ENCODE measurements at places on chromosomes 1 and 21. TPM values are rescaled to one million over a fixed set of nuclear protein-coding genes. Genes with fewer than 3 reads are reported as not detected.

Gene KRTAP7-1
- total RNA-seq, result not detected

Gene RNF207
- total RNA-seq, result 6.8 TPM

Gene BRDT
- total RNA-seq, result not detected

Gene GOLT1A
- not detected for total RNA-seq

Gene CLEC20A
- not detected for total RNA-seq

Gene ATP1A2
- total RNA-seq, result under 0.01 TPM

Gene VANGL2
- not detected for total RNA-seq

Gene SRGAP2C
- 24.8 TPM for total RNA-seq

Gene UBASH3A
- total RNA-seq, result not detected

Gene ADAMTS5
- 7.1 TPM for total RNA-seq

Gene GSTM1
- total RNA-seq, result 11.4 TPM

Gene HEYL
- 0.53 TPM for total RNA-seq

Gene ECM1
- total RNA-seq, result 22.4 TPM

Gene ALG6
- 8.7 TPM for total RNA-seq

Gene HES5
- not detected for total RNA-seq

Gene TACSTD2
- total RNA-seq, result not detected

Gene DMBX1
- total RNA-seq, result not detected

Gene MYOC
- total RNA-seq, result 0.13 TPM

Gene AMY1A
- total RNA-seq, result not detected

Gene KCNK1
- total RNA-seq, result 6.3 TPM

Gene RNU1-3
- total RNA-seq, result 1,390 TPM

Gene SPRR3
- not detected for total RNA-seq

Gene AVPR1B
- not detected for total RNA-seq

Gene SON
- total RNA-seq, result 134 TPM

Gene TEKT2
- not detected for total RNA-seq

Gene CR1L
- not detected for total RNA-seq

Gene PLPPR5
- not detected for total RNA-seq

Gene SH2D1B
- not detected for total RNA-seq

Gene FBXO2
- 0.25 TPM for total RNA-seq

Gene USP24
- 40.1 TPM for total RNA-seq

Gene LRRC8B
- 0.75 TPM for total RNA-seq

Gene OR2T2
- total RNA-seq, result not detected

Gene CLDN19
- not detected for total RNA-seq

Gene KIAA0040
- 0.81 TPM for total RNA-seq
